ENCODE measurements at places on chromosomes 5 and 9.

DNA sequence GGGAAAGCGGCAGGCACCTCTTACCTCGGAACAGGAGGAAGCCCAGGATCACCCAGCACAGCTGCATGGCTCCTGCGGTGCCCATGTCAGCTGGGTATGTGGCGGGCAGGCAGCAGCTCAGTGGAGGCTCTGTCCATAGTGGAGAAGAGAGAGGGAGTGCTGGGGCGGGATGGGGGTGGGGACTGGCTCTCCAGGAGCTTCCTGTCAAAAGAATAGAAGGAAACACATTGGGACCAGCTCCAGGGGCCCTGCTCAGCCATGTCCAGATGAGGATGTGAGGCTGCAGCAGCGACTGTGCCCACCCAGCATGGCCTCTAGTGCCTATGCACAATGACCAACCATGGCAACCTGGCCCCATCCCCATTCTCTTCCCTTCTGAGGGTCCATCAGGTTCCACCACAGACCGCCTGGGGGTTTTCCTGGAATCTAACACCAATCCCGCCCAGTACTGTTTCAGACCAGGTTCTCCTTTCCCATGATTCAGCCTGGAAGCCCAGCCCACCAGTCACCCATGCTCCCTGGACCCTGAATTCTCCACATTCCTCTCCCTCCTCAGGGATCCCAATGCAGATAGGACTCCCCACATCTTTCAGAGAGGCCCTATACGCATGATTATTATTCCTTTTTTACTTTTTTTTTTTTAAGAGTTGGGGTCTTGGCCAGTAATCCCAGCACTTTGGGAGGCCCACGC is at the start of gene ECSCR:
TSS of gene ECSCR (minus strand) at position 158 of the 691 bp plus-strand sequence. CDS start at position 85, 73 bp downstream.
- no peak for DNase-seq

DNA sequence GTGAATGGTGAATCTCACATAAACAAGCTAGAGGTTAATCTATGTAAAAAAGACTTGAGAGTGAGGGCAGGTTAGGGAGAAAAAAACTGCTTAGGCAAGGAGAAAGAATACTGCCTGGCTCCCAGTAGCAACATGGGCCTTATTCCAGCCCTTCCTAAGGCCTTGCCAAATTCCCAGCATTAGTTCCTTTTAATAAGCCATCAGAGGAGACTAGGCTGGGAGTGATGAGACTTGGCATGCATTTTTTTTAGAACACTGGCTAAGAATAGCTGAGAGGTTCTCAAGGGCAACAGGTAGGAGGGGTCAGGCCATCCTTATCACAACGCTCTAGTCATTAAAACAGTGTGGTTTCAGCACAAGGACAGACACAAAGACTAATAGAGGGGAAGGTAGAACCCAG is 20.9 kb upstream of the ZBTB43 start:
- no peak for DNase-seq

GRCh38 chr9:36036253-36036779 is 397 bp upstream of the RECK start:
- no peak for DNase-seq

DNA sequence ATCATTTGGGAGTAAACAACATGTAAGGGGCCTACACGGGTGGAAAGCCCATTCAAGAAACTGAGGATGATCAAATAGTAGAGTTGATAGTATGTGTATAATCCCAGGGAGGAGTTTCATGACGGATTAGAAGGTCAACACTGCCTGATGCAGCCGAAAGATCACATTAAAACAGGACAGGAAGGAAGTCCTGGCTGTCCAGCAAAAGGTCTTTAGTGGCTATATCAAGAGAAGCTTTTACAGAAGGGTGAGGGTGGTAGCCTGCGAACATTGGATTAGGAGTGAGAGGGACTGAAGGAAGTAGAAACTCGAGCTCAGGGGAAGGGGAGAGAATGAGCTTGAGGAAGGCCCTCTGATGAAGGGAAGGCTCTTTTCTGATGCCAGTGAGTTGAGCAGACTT is 36.0 kb downstream of the DOCK8 start:
- no peak for DNase-seq

GRCh38 chr9:82546136-82546535 is 516.8 kb downstream of the RASEF start:
- DNase-seq, result no peak

DNA sequence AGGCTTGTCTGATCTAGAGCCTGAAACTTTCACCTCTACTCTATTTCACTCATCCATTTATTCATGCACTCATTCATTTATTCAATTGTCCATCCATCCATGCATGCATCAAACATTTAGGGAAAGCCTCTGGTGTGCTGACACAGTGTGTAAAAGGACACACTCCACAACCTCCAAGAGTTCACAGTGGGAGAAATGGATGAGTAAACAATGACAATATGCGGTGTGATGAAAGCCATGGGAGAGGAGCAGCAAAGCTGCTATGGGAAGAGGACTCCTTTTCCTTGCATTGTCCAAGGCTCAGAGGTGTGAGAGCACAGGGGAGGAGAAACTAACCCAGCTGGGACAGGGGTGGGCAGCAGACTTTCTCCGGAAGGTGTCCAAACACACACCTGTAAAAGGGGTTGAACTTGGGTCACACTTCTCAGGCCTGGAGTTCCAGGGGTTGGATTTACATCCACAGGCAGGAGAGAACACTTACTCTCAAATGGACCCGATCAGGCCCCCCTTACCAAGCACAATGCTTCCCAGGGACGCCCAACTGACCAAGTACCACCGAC is 21.2 kb upstream of the PFDN1 start:
- no peak for DNase-seq

- no peak for DNase-seq
Measured at GRCh38 chr9:3508521-3509291, 17.1 kb downstream of the RFX3 start.

DNA sequence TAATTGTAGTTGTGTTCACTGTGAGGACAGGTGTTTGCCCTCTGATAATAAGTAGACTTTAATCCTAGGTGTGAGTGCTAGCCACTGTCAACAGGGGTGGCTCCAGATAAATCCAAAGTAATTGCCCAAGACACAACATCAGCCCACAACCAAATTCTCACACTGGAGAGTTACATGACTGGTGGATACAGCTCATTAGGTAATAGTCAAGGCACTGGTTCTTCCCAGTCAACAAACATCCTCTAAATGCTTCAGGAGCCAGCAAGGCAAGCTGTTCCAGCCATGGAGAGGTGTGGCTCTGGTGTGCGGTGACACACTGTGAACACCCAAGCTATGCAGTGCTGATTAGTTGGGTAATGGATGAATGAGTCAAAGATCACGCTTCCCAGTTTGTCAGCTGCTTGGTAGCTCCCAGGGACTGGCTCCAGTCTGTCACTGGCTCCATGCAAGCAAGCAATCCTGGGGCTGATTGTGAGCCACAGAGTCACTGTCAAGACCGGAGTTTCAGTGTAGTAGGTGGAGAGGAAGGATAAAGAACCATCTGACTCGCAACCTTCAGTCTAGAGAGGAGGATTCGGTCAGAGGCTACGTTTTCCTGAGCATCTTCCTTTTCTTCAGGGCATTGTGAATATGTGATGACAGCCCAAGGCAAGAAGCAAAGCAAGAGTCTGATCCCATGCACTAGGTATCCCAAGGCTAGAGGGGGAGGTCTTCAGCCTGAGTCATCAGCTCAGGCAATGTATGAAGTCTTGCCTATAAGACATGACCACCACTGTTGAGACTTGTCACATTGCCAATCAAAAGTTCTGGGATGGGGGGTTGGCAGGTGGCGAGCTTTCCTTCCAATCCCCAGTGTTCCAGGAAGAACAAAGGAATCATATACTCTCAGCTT is 63.1 kb downstream of the UGCG start:
- no peak for DNase-seq

DNA sequence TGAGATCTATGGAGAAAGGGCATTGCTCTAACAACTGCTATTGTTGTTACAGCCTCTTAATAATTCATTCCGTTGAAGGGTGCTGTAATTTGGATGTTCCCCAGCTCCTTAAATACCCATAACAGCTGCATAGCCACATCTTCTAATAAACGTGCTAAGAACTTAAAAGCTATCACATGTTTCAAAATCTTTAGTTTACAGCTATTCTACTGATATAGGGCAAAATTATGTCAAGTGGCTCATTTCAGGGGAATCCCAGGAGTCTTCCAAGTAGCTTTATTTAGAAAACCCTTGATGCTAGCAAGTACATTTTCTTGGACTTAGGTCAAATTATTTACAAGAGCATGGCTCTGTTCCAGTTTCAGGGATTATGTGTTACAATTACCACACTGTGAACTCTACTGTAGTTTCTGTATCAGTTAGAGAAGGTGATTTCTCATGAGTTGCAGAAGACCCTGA is 990.4 kb upstream of the ACO1 start:
- no peak for DNase-seq

DNA sequence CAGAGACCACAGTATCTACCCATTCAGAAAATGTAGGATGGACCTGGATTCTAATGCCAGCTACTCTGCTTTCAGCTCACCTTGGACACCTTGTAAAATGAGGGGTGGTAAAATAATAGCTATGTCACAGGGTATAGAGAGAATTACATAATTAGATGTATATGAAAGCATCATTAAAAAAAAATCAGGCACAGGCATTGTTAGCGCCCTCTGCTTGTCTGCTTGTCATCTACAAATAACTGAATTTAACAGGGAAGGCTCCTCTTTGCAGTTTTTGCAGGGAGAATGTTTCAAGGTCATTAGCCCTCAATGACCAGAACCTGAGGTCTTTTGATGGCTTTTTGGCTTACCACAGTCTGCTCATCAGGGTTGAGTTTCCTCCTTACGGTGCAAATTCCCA is 58.0 kb downstream of the GPR21 start:
- DNase-seq, result no peak

GRCh38 chr9:68878450-68878849 is 135.5 kb downstream of the PRKACG start:
- no peak for DNase-seq

- no peak for DNase-seq
Measured at GRCh38 chr9:133934482-133935232, 57.5 kb downstream of the VAV2 start.

- DNase-seq, result no peak
Measured at GRCh38 chr9:86839522-86839921, 107.8 kb downstream of the GAS1 start.

DNA sequence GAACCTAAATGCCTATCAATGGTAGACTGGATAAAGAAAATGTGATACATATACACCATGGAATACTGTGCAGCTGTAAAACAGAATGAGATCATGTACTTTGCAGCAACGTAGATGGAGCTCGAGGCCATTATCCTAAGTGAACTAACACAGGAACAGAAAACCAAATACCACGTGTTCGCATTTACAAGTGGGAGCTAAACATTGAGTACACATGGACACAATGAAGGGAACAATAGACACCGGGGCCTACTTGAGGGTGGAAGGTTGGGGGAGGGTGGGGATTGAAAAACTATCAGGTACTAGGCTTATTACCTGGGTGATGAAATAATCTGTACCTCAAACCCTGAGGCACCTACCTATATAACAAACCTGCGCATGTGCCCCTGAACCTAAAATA is 22.4 kb upstream of the DEPDC1B start:
- DNase-seq, result no peak

DNA sequence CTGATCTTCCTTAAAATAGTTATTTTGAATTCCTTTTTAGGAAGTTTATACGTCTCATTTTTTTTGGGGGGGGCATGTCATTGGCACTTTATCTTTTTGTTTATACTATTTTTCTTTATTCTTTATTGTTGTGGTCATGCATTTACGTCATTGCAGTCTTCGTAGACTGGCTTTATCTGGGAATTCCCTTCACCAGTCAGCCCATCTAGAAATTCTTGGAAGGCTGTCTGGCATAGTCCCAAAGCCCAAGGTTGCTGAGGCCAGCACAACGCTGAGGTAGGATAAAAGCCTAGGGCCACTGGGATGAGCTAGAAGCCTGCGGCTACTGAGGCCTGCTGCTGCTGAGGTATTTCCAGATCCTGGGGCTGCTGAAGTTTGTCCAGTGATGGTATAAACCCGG is 121.5 kb downstream of the ISOC1 start:
- DNase-seq, result no peak

DNA sequence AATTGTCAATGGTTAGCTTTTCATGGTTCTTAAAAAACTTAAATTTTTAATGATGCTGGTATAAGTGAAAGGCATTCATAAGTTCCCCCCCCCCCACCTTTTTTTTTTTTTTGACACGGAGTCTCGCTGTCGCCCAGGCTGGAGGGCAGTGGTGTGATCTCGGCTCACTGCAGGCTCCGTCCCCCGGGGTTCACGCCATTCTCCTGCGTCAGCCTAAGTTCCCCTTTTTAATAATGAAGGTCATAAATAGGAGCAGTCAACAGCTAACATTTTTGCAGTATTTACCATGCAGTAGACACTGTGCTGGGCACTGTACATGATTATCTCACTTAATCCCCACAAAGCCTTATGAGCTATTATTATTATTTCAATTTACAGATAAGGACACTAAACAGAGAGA is 556.3 kb downstream of the PDE4D start:
- DNase-seq, result no peak

DNA sequence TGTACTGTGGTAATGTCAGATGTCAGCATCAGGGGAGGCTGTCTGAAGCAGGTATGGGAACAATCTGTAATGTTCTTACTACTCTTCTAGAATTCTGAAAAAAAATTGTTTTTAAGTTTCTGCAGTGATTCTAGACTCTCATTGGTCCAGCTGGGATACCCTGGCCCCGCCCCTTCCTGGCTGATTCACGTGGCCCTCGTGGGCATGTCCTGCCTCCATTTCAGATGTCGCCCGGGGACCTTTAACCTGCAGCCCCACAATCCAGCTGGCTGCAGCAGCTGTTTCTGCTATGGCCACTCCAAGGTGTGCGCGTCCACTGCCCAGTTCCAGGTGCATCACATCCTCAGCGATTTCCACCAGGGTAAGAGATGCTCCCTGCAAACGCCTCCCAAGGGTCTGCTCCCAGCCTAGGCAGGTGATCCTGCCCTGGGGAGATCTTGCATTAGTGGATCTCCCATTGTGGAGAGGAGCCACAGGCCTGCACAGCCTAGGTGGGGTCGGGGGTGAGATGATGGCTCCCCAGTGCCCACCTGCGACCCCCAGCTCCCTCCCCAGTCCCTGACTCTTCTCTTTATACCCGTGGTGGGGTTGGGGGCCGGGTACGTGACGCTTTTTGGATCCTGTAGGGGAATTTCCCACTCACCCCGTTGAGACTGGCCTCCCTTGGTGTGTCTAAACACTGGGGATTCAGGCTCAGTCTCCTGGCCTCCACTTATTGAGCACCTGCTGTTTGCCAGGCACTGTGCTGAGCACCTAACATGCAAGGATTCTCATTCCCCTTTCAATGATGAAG is 36.5 kb downstream of the LAMC3 start:
- no peak for DNase-seq

DNA sequence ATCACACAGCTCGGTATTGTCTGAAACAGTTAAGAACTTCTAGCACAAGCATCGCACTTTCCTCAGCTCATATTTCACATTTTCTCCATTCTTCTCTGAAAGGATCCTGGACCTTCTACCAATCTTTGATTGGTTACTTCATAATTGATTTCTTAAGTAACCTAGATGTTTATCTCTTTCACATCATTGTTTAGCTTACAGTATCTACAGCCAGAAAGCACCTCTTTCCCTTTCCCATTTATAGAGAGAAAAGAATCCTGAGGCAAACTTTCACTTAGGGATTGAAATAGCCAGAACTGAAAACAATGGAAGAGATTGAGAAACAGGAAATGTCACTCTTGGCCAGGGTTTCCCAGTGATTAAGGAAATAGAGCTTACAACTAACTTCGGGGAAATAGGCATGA is 2.5 kb downstream of the IL33 start:
- no peak for DNase-seq

GRCh38 chr9:136978073-136978864 is 965 bp downstream of the PTGDS start:
- DNase-seq, result no peak

GRCh38 chr5:7377761-7378160 is 18.2 kb upstream of the ADCY2 start:
- no peak for DNase-seq
